ENCODE measurements at places on chromosomes 1 and 21.

DNA sequence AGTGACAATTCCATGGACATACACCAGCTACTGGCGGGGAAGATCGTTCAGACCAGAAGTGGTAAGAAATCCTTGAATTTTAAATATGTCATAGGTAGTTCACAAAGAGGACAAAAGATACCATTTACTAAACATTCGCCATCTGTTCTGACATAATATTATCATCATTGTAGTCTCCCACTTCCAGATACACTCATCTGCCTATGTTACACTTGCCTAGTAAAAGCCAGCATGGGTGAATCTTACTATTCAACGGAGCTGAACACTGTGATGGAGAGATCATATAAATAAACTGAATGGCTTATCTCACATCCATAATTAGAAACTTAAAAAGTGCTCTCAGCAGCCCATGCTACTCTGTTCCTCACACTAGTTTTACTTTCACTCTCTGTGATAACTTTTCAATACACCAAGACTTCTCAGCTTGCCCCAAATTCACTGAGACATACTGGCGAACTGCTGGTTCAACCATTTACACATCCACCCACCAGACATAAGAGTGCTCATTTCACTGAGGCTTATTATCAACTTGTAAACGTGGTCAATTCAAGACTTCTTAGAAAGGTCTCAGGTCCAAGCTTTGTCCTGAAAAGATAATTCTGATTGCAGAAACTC, 463 bp upstream of the PRRC2C start:
- DNase-seq = no peak

GRCh38 chr1:117608758-117609157, 2.9 kb downstream of the TENT5C start:
- DNase-seq = no peak

DNA sequence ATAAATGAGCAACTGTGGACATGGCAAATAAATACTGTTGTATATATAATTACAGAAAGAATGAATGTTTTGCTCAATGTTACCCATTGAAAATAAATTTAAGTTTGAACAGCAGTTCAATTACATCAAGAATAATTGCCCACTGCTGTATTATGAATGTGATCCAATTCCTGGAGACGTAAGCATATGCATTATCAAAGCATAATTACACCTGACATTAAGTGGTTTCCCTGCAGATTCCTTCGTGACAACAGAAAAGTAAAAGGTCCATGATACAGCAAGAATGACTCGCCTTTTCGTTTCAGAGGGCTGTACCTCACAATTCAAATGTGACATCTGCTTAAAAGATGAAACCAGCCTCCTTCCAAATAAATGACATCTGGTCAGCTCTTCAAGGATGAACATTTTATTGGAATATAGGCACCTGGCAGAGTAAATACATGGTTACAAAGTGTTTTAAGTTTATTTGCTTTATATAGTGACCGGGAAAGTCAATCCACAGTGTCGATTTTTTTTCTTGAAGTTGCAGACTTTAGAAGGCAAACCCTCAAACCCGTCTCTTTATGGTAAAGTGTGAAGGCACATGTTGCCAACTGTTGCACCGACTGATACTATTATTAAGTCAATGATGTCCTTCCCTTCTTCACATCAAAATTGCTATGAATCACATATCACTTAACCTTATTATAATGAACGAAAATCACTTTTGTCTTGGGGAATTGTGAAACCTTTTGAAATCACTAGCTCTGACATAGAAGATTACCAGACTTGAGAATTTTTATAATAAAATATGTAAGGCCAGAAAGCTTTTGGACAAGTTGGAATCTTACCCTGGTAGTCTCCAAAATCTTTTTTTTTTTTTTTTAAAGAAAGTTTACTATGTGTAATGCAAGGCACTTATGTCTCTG, 36.2 kb upstream of the EDEM3 start:
- DNase-seq = no peak

DNA sequence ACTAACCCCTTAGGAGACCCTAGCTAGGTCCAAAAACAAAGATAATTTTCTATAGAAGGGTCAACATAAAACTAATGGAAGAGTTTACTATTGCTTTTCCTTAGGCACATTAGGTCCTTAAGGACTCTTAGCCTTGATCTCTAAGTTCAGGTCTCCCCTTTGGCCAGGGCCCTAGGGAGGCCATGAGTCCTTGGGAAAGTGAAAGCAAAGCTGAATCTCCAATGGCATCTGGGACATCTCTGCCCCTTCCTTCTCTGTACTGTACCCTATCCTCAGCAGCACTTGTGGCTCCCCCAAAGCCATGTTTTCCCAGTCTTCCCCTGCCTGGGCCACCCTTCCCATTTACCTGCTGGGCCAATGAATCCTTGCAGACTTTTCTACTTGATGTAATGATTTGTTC, 14.3 kb downstream of the IER5 start:
- DNase-seq = no peak

DNA sequence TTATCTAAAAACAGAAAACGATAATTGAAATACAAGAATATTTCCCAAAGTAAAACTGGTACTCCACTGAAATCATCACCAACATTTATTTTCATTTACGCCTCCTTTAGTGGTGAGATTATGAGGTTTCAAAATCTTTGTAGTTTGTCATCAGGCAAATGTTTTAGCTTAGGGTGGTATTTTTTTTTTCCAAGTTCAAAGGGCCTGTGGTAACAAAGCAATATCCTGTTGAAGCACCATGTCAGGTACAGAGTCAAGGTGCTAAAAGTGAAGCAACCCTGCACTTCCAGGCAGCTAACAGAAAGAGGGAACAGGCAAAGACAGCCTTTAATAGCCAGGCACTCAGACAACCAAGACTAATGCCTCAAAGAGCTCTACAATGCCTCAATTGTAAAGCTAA, 89.2 kb downstream of the JAK1 start:
- DNase-seq = no peak

DNA sequence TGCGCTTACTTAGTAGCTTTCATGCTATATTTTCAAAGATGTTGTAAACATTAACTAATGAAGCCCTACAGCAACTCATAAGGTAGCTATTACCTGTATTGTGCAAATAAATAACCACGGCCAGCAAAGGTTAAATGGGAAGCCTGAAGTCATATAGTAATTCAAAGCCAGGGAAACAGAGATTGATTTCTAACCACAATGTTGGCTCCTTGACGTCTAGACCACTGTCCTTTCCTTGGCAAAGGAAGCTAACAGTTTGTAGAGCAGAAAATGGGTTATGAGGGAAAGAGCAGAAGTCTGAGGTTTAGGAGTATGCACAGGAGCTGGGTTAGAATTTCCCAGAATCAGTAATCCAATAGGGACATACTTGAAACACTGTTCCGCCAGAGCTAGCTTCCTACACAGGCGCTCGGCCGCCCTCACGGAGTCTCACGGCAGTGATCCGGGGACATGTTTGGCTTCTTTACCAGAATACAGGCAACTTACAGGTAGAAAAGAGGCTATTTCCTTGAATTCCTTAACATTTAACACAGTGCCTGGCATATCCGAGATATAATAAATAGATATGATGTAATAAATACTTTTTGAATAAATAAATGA, 298.8 kb upstream of the LYPLAL1 start:
- DNase-seq = no peak

DNA sequence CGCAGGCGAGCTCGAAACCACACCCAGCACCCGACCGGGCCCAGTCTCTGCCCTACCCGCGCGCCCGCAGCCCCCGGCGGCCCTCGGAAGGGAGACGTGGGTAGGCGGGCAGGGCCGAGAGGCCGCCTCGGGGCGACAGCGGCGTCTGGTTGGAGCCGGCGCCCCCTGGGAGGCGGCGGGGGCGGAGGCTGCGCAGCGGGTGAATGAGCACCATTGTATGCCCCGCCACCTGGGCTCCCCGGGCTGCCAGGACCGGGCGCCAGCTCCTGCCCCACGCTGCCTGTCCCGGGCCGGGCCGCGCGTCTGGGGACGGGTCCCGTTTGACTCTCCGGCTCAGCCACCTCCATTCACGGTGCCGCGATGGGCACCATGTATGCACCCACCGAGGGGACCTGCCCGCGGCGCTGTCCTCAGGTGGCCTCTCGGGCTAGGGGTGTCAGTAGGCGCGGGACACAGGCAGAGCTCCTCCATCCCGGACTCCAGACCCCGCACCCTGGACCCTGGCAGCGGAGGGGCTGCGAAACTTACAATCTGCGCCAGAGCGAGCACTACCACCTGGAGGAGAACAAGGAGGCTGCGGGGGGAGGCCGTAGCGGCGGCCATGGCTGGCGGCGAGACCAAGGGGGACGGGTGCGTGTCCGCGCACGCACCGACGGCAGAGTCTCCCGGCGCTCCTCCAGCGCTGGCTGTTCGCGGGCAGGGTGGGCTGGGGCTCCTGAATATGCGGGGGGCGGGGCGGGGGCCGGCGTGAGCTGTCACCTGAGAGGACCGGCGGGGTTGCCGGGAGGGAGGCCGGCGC, at the start of gene COL9A2:
Gene COL9A2 (minus strand): TSS at position 692 of the 799 bp plus-strand sequence. CDS start 89 bp downstream, at position 603.
- no peak for DNase-seq

DNA sequence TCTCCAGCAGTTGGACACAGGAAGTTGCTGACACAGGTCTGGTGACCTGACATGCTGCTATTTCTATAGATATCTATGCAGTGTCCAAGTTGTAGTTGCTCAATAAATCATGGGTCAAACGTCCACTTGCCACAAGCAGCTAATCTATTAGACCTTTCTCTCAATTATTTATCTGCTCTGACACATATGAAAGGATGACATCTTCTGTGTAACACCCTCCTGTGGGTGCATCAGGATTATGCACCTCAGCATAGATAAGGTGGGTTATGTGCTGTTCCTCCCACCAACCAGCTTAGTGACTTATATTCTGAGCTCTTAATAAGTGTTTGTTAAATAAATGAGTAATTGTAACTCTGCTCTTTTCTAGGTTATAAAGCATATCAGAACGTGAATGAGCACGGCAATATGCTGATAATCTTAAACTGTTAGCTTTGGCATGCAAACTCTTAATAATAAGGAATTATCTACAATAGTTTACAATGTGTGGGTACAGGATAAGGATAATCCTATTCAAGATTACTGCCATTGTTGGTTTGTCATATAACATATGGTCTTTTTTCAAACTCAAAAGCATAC, 90.7 kb upstream of the GCLM start:
- DNase-seq = no peak

DNA sequence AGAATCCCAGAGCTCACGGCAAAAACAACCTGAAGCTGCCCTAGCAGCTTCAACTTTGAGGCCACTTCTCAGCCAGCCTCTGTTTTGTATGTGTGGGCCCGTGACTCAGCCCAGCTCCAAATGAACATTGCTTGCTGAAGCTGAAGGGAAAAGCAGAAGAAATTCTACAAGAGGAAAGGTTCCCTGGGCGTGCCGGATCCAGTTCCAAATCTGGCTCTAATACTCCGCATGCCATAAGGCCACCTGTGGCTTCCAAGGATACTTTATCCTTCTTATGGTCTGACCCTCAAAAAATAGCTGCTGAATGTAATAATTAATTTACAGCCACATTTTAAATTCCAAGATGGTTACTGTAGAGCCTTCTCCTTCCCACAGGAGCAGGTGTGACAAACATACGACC, 24.3 kb downstream of the TSPAN2 start:
- DNase-seq = no peak

Data from astrocyte of the cerebellum (primary cell).